ENCODE measurements at places on chromosomes 6 and 20.

GRCh38 chr6:42533794-42534193 lies 30.0 kb upstream of the UBR2 start:
- DNase-seq: no peak

DNA sequence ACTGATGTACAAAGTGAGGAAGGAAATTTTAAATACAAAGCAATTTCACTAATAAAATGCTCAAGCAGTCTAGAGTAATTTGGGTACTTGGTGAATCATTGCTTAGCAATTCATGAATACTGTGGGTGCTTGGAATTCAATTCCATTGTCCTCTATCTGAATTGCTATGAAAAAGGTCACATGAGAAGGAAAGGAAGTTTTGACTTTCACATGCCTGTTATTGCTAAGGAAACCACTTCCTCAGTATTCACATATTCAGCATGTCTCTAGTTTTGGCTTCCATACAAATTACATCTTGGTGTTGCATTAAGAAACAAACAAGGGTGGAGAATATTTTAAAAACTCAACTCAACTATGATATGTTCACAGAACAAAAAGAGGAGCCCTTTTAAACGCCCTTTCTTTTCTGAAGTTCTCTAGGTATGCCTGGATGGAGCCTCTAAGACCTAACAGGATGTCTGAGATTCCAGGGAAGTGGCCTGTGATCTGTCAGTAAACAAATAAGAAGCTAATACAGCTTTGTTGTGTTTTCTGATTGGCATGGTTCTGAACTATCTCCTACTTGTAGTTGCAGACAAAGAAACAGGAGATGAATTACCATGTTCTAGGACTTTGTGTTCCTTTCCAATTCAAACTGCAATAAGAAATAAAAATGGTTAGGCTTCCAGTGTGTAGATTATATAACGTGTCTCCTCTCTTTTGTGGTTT lies 190.4 kb downstream of the OGFRL1 start:
- DNase-seq: peak; percentile 94

GRCh38 chr6:144990784-144991183 lies 705.6 kb downstream of the UTRN start:
- no peak for DNase-seq

GRCh38 chr6:34070315-34071135 lies 75.4 kb downstream of the GRM4 start:
- no peak for DNase-seq

DNA sequence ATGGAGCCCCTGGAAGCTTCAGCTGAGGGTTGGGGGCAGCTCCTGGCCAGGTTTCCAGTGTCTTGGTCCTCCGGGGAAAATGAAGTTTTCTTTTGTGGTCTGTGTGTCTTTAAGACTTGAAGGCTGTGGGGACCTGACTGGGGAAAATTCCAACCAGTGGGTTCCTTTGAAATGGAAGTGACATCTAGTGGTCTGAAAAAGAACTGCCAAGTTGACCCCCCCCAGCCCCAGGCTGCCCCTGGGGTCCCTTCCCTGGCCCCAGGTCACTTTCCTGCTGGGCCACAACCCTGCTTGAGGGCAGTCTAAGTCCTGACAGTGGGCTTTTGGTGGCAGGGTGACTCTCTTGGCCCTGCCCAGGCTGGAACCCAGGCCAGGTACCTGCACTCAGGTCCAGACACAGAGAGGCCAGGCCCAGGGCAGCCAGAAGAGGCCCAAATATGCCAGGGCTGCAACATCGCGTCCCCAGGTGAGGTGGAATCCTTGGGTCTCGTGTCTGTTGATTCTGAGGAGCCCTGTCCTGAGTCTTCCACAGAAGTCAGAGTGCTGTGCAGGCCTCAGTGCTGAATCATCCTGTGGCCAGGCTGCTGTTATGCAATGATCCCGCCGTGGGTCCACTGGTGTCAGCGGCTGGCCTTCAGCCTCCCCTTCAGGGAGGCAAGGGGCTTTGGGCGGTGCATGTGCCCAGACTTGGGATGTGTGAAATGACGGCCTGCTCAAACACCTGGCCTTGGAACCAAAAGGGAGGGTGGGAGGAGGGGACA lies 68.4 kb downstream of the VEGFA start:
- no peak for DNase-seq

DNA sequence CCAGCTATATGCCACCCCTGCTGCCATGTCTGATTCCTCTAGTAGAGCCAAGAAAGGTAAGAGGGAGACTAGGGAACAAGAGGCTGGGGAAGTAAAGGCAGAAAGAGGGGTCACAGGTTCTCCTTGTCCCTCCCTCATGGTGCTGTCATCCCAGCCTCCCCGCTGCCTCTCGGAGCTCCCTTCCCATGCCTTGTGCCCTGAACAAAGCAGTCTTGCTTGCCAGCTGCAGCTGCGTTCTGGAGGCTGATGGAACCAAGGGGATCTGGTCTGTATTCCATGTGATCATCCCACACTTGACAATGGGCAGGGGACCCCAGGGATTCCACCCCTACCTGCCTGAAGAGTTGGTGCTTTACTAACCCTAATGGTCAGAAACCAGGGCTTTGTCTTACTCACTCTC lies 61.4 kb downstream of the DAAM2 start:
- no peak for DNase-seq

- no peak for DNase-seq
Observed at GRCh38 chr6:136716917-136717715, 75.2 kb downstream of the MAP3K5 start.

- DNase-seq: no peak
Observed at GRCh38 chr6:113857556-113858479, 673 bp downstream of the MARCKS start.

DNA sequence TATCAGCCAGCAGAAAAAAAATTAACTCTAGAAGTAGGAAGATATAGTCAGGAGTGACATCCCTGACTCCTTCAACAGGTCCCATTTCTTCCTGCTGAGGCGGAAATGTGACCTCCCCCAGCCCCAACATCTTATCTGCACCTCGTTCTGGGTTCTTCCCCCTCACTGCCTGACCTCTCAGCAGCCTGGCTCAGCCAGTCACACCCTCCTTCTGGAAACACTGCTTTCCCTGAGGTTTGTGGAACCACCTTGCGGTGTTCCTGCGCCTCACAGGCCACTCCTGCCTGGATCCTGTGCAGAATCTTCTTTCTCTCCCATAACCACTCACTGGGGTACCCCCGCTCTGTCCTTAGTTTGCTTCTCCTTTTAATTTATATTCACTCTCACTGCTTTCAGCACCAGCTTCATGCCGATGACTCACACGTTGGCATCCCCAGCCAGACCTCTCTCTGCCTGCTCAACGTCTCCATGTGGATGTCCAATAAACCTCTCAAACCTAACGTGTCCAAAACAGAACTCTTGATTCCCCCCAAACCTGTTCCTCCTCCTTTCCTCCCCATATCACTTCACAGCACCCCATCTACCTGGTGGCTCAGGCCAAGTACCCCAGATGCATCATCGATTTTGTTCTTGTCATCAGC lies 222.8 kb upstream of the PLN start:
- no peak for DNase-seq

- DNase-seq: no peak
Observed at GRCh38 chr6:43934183-43934802, 164.3 kb downstream of the VEGFA start.

DNA sequence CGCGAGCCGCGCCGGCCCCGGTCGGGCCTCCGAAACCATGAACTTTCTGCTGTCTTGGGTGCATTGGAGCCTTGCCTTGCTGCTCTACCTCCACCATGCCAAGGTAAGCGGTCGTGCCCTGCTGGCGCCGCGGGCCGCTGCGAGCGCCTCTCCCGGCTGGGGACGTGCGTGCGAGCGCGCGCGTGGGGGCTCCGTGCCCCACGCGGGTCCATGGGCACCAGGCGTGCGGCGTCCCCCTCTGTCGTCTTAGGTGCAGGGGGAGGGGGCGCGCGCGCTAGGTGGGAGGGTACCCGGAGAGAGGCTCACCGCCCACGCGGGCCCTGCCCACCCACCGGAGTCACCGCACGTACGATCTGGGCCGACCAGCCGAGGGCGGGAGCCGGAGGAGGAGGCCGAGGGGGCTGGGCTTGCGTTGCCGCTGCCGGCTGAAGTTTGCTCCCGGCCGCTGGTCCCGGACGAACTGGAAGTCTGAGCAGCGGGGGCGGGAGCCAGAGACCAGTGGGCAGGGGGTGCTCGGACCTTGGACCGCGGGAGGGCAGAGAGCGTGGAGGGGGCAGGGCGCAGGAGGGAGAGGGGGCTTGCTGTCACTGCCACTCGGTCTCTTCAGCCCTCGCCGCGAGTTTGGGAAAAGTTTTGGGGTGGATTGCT lies 1.3 kb downstream of the VEGFA start:
- DNase-seq: no peak

DNA sequence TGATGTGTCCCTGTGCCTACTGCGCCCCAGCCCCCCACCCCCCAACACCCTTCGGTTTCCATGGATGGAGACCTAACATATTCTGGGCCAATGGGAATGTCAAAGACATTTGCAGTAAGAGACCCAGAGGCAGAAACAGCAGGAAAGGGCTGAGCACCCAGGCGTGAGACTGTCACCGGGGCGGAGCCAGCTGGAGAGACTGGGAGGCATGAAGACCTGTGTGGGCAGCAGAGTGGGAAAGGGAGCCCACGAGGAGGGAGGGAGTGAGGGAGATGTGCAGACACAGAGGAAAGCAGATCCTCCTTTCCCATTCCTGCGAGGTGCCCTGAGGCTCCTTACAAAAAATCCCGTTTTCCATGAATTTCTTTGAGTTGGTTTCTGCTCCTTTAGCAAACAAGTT lies 150.2 kb downstream of the FOXC1 start:
- no peak for DNase-seq

GRCh38 chr20:4324611-4325243 lies 309.4 kb upstream of the RNF24 start:
- DNase-seq: no peak
